ENCODE measurements at places on chromosomes 5 and 9. TPM values are rescaled to one million over a fixed set of nuclear protein-coding genes. Genes with fewer than 3 reads are reported as not detected.
A peak's percentile ranks its signal among the peaks of the same experiment; 100 is the strongest.

DNA sequence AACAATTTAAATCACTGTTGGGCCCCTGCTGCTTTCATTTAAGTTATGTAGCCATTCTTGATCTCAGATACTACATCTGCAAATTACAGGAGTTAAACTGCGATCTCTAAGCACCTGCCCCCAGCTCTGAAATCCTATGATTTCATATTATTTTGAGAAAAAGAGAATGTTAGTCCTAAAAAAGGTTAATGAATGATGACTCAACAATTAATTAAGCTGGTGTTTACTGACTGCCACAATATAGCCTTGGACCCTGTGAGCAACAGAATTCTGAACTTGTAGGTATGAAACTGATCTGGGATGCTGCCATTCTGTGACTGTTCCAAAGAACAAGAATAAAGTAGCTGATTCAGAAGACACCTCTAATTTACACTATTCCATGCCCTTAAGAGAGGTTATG, 124.4 kb upstream of the FBXL7 start:
- no peak for DNase-seq

GRCh38 chr9:4739587-4740387, 1.2 kb downstream of the AK3 start:
- no peak for DNase-seq

DNA sequence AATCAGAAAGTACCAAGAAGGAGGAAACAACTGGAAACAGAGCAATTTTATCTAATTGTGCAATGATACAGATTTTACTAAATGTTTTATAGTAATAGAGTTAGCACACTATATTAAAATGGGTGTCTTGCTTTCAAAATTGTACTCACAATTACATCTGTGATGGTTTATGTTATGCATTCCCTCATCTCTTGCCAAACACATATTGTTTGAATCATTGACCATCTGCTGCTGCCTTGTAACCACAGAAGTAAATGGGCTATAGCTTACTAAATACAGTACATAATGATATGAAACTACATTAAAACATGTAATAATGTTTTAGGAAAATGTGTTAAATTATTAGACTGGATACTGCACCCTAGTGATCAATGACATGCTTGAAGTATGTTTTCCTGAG, 158.1 kb downstream of the SLC25A46 start:
- no peak for DNase-seq

The ITK gene
- 231 TPM for total RNA-seq

GRCh38 chr5:111092062-111092853, at the start of gene WDR36:
Gene WDR36, plus strand, starts transcription at chr5:111092348. Its CDS starts 109 bp downstream, at chr5:111092457.
- peak; percentile 94 for DNase-seq

The ENG gene
- 2.6 TPM for total RNA-seq

DNA sequence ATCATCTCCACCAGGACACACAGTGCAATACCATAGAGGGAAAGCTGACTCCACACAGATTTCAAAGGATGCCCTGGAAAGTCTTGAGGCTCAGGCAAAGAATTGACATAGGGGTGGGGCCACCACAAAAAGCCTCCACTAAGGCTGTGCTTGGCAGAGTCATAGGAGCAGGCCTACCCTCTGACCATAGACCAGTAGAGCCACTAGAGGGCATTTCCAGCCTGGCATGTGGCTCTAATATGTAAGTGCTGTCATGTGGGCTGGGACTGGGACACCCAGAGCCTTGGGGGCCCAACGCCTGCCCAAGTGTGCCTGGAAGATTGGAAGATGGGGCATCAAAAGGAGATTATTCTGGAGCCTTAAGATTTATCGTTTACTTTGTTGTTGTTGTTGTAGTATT, 726.0 kb downstream of the DNAH5 start:
- DNase-seq: no peak

GRCh38 chr9:32010322-32010721, 374.1 kb upstream of the ACO1 start:
- no peak for DNase-seq

All from CD8-positive, alpha-beta T cell (primary cell).